ENCODE measurements at places on chromosomes 2 and 18. TPM values are rescaled to one million over a fixed set of nuclear protein-coding genes. Genes with fewer than 3 reads are reported as not detected.
A peak's percentile ranks its signal among the peaks of the same experiment; 100 is the strongest.

DNA sequence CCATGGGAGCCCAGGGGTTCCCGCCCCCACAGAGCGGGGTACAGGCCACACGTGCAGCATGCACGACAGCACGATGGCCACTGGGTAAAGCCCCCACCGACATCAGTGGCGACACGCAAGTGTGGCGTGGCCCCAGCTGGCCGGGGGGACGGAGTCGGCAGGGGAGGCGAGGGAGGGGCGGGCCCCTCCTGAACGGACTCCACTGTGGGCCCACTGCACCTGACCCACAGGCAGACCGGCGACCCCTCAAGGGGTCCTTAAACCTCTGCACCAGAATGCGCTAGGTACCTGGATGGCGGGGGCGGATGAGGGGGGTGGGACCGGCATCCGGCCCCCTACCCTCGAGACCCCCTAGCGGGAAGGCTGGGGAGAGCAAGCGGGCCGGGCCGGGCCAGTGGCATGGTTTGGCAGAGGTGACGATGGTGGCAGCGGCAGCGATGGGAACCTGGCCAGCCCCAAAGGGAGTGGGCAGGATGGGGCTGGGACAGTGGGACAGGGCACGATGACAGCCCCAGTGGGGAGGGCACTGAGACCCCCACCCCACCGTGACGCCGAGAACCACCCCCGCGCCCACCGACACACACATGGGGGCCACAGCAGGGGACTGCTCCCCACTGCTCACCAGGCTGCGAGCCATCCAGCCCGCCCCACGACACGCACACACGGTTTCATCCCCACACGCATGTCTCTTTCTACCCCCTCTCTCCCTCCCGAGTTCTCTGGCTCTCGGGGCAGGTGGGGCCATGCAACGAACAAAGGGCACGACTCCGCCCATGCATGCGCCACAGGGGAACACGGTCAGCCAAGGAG lies 91.9 kb upstream of the ANKRD30BL start:
- no peak for DNase-seq

DNA sequence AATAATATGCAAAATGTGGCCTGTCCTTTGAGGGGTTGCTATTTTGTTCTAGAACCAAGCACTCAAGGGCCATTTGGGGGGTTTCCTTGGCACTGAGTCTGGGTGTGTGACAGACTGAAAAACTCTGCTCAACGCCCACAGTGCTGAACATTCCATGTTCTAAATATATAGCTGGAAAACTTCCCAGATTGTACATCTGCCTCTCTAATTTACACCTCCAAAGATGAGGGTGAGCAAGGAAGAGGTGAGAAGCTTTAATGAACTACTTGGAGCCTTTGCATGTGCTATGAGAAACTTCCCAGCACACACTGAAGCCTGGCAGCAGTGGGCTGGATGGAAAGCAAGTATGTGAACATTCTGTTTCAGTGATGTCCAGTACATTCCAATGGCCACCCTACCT lies 296.7 kb upstream of the KCNH7 start:
- DNase-seq = no peak

DNA sequence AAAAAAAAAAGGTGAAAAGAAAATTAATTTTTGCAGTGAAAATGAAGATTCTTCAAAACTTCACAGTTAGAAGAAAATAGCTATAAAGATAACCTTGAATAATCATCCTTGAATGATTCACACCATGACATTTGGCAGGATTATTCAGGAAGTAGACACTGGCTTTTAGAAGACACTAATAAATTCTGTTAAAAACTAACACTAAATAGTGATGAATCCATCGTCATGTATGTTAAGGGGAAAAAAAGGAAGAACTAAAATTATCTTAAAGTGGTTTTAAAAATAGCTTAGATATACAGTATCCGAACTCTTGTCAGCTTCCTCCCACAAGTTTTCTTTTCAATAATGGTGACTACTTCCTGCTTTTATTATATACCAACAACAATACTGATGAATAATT lies 10.2 kb downstream of the USP37 start:
- DNase-seq = no peak

DNA sequence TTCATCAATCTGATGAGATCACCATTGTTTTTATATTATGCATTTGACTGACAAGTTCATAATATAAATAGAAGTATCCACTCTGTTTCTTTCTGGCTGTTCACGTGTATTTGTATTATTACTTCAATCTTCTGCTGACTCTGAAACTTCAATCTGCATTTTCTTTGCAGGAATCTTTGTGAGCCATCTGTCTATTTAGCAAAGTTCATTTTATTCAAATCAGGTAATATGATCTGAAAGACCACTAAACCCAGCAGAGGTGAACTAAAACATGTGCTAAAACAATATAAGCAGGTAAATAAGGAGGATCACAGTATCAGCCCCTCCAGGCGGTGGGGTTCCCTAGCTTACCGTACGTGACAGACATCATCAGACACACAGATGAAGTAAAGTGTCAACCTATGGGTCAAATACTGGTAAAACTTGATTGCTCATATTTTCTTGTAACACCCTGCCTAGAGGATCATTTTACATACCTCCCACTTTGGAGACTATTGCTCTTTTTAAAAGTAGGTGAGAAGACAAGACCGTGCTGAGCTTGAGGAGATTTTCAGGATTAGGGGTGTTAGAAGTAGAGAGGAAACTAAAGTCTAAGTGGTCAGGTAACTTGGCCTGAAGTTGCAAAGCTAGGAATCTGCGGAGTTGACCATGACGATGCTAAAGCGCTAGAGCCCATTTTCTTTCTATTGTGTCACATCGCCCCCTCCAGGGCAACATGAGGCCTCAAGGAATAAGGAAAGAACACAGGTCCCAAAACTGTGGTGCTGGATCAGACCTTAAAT lies 9.0 kb downstream of the DTNB start:
- DNase-seq = peak; percentile 39

DNA sequence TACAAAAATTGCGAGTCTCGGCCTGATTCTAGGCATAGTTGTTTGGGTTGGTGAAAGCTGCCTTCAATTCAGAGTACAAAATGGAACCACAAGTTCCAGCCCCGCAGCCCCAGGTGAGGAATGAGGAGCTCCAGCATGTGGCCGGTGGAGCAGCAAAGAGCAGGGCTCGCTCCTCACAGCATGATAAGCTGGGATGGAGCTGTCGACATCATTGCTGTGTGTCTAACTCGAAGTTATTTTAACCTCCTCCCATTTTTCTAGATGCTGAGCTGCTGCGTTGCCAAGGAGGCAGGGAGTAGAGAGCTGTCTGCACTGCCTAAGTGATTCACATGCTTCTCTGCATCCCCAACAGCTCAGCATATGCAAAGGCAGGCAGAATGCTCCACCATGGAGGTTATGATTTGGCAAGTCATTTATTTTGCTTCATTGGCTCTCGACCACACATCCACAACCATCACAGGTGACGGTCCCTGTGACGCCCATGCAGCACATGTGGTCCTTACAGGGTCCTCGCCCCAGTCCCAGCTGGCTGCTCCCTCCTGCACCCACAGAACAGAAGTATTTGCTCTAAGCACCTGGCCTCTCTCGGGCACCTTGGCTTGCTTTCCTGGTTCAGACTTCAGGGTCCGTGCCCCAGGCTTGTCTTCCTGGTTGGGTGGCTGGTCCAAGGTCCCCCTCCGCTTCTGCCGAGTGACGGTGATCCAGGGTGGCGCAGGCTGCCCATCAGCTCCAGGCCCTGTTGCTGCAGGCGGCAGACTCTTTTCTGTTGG lies 66.0 kb upstream of the MGAT4A start:
- no peak for DNase-seq

DNA sequence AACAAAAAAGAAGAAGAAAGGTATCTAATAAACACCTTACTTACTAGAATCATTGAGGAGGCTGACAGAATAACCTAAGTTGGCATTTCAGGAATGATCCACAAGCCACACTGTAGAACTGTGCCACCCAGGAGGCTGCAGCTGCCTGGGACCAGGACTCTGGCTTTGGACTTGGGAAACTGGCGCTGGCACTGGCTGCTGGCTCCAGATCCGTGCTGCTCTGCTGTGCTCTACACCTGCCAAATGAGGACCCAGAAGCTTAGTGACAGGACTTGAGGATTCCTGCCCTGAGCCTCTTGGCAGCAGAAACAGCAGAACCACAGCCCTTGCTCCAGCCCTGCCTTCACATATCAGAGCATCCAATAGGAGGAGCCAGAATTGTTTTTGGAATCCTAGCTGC lies 113.5 kb downstream of the CABLES1 start:
- no peak for DNase-seq

- DNase-seq = peak; percentile 62
These were observed 10.8 kb downstream of the SPDYA start for GRCh38 chr2:28821295-28821958.

DNA sequence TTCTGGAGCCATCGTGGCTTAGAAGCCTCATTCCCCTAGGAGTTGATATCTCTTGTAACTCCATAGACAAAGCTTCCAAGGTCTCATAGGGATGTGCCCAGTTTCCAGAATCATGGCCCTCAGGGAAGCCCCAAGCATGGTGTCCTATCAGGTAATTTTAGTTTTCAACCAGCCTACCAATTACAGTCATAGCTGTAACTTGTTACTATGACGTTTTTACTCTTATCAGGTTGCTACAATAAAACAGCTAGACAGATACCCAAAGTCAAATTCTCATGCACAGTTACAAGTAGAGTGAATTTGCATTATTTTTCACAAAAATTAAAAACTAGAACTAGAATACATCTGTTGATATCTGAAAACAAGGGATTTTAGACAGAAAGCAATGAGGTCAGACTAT lies 8.9 kb downstream of the LYPD6 start:
- no peak for DNase-seq

DNA sequence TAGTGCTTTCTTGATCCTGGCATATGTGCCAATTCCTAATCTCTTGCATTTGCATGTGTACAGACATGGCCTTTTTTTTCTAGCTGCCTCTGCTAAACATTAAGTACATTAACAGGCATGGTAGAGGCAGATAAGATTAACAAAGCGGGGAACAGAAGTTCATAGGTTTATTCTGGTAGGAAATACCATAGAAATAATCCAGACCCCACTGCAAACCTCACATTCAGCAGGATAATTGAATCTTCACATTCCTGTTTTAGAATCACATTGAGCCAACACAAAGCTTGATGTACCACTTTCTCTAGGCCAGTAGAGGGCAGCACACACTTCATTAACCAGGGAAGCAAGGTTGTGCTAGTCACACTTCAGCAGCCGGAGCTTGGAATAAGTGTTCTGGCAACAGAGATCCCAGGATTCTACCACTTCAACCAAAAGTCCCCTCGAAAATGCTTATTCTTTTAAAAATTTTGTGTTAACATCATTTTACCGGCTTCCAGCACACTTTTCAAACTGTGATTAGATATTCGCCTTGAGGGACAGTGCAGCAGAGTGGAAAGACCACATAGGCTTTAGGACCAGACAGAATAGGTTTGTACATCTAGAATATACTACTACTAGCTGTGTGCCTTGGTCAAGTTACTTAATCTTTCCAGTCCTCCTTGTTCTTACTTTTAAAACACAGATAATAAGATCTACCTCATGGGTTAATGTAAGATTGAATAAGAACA lies 420.2 kb upstream of the CHST9 start:
- DNase-seq = peak; percentile 17

EMILIN1 gene
- total RNA-seq = 0.51 TPM

LGALSL gene
- 1.5 TPM for total RNA-seq

NRP2 gene
- total RNA-seq = 2.6 TPM

NT5C1B gene
- not detected for total RNA-seq

SLC4A3 gene
- not detected for total RNA-seq

CERKL gene
- total RNA-seq = not detected
